Liver (tissue), 10 donors: ENCODE measurements at places on chromosomes 4 and X. TPM values are rescaled to one million over a fixed set of nuclear protein-coding genes. Genes with fewer than 3 reads are reported as not detected.

The SMR3B gene
- total RNA-seq: not detected

The MAOB gene
- total RNA-seq: 34.0 TPM

The REELD1 gene
- total RNA-seq: 0.08 TPM

The ZNF157 gene
- 0.05 TPM for total RNA-seq

The SPIN2A gene
- total RNA-seq: 0.42 TPM
